Cerebellar nuclear complex (tissue), 1 donor: ENCODE measurements at places on chromosomes 1 and 21.

DNA sequence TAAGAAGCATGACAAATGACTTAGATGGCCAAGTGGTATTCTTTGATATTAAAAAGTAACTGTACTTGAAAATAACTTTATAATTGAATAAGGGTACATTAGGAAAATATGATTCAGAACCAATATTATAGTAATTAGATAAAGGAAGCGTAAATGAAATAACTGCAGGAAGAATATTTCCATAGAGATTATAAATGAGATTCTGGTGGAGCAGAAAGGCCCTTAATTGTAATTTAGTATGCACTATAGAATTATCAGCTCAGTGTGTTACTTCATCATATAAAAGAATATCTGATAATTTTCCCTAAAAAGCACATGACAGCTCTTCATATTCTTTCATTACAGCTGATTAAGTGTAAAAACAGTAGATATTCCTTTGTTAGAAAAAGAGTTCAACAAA lies 171.7 kb downstream of the PIGK start:
- no peak for DNase-seq

GRCh38 chr1:7116001-7116400 lies 330.7 kb downstream of the CAMTA1 start:
- no peak for DNase-seq

- no peak for DNase-seq
These were observed 39.7 kb upstream of the TMEM125 start for GRCh38 chr1:43229826-43230780.

- no peak for DNase-seq
These were observed 123.0 kb upstream of the TMPRSS2 start for GRCh38 chr21:41630917-41631316.

- no peak for DNase-seq
These were observed 14.0 kb upstream of the ZNF697 start for GRCh38 chr1:119662034-119662437.

DNA sequence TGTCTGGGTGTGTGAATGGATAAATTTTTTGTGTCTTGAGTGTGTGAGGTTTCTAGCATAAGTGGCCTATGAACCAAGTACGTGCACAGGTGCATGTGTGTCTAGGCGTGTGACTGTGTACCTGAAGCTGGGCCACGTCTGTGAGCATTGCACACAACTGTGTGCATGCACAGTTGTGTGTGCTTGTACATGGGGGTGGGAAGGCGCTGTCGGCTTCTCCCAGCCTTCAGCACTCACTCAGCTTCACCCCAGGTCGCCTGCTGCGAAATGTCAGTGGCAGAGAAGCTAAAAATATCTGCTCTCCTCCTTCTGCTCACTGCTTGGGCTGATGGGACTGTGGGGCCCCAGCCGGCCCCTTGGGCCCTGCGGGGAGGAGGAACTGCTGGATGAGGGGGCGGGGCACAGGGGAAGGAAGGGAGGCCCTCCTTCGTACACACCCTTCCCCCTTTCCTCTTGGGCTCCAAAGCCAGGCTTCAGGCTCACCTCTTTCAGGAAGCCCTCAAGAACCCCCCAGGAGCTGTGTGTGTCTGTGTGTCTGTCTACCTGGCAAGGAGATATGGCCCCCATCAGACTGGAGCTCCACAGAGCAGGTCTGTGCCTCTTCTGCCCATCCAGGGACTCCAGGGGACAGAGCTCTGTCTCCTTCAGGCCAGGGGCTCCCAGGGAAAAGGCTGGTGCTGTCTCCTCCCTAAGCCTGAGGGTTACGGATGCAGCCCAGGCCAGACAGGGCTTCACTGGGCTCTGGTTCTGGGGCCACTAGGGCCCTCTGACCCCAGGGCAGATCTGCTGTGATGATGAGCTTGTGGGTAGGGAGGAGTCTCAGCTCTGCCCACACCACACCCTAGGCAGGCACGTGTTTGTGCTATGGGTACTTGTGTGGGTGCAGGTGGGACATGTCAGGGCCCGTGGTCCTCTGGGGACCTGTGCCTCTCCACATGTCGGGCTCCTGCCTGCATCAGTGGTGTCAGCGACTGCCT lies 35.6 kb upstream of the WASF2 start:
- no peak for DNase-seq

GRCh38 chr1:54124472-54124871 lies 28.3 kb downstream of the CDCP2 start:
- DNase-seq: no peak

DNA sequence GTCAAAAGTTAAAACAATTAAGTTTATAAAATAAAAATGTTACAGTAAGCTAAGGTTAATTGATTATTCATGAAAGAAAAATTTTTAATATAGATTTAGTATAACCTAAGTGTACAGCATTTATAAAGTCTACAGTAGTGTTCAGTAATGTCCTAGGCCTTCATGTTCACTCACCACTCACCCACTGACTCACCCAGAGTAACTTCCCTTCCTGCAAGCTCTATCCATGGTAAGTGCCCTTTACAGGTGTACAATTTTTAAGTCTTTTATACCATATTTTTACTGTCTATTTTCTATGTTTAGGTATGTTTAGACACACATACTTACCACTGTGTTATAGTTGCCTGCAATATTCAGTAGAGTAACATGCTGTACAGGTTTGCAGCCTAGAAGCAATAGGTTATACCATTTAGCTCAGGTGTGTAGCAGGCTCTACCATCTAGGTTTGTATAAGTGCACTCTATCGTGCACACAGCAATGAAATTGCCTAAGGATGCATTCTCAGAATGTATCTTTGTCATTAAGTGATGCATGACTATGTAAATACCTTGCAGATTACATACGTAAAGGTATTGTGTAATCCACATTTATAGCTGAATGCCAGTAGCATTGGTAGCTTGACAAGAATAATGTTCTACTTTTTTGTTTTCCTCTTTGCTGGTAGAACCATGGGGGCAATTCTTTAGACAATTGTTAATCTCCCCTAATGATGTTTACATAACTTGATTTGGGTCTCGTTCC lies 35.7 kb upstream of the GPR88 start:
- DNase-seq: no peak

- DNase-seq: peak; percentile 12
These were observed at the start of gene TRABD2B for GRCh38 chr1:47997289-47998200. TRABD2B (minus strand) TSS chr1:47997385.

- no peak for DNase-seq
These were observed 351.6 kb upstream of the PLXNA2 start for GRCh38 chr1:208595745-208596144.

DNA sequence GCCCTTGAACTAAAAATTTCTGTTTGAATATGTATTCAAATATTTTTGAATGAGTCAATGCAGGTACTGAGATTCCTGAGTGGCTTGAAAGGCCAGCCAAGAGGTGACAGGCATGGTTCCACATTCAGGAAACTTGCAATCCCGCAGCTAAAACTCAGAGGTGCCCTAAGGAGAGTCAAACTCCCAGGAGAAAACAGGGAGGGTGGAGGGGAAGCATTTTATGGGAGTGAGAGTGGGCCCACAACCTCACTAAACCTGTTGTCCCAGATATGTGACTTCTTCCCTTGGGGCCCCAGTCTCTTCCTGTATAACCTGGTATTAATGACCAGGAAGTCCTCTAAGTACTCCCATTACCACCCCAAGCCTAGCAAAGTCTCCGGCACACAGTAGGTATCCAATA lies 189.6 kb downstream of the PLPP3 start:
- DNase-seq: no peak

DNA sequence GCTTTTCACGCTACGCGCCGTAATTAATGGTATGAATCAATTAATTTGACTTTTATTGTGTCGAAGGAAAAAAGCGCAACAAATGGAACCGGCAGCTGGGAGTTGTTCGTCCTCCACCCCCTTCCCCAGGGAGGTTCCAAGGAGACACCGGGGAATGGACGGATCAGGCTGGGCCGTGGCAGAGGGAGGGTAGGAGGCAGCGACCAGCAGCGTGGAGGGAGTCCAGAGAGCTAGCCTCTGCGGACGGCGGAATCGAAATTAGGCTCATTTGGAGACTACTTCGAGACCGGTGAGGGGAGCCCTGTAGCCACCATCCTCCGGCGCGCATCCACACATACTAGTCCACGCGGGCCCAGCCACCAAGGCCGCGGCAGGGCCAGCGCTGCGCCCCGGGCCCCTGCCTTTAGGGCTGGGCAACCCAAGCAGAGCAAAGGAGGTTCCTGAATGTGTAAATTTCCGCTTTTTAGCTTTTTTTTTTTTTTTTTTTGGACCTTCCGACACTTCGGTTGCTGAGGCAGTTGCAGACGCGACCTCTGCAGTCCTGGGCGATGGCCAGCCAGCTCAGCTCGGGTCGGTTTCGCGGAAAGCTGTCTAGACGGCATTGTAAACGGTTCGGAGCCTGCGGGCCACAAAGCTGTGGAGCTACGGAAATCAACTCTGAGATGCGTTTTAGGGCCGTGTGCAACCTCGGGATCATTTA lies 2.2 kb upstream of the FOXD3 start:
- DNase-seq: no peak

DNA sequence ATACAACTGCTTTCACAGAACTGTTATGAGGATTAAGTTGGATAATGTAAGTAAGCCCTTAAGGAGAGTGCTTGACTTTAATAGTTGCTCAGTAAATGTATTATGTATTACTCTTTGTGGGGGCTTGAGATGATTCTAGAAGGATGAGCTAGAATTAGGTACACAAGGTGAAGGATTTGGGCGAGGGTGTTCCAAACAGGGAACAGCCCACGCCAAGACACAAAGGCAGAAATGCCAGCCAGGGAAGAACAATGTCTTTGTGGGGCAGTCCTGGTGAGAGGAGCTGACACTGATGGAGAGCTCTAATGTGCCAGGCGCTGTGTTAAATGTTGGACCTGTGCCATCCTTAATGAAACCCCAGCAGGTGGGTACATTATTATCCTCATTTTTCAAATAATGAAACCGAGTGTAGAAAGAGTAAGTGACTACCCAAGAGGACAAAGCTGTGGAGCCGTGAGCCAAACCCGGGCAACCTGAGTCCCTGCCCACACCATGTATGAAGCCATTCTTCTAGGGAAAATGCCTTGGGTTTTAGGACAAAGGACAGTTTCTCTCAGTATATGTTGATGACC lies 362.4 kb downstream of the HHAT start:
- DNase-seq: no peak

GRCh38 chr1:166953491-166953890 lies 21.8 kb downstream of the ILDR2 start:
- no peak for DNase-seq

- DNase-seq: no peak
These were observed 16.3 kb downstream of the CRB1 start for GRCh38 chr1:197284325-197284724.

DNA sequence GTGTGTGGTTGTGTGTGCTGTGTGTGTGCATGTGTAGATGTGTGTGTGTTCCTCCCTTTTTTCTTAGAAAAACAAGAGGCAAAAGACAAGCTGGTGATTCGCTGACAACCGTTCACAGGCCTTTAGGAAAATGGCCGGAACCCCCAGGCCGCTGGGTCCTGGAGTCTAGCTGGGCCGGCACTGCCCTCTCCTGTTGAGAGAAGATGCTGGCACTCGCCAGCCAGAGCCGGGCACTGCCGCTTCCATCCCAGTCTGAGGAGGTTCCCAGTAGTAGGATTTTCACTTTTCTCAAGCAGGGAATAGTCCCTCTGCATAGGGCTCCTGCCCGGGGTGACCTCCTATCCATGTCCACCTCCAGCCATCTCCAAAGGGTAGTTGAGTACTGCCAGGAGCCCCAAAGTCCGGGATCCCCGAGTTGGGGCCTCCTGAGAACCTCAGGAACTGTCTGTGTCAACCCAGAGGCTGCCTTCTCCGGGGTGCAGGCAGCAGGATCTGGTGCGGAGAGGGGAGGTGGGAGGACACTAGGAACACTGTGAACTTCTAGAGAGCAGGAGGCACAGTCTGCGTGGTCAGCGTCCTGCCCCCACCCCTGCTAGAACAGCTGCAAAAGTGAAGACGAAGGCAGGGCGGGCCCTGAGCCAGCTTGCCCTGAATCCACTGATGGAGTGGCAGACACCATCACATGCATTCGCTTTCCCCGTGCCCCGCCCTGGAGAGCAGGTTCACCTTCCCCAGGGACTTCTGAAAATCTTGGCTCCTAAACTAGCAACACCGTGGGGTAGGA lies 44.1 kb upstream of the ARHGEF16 start:
- DNase-seq: no peak

DNA sequence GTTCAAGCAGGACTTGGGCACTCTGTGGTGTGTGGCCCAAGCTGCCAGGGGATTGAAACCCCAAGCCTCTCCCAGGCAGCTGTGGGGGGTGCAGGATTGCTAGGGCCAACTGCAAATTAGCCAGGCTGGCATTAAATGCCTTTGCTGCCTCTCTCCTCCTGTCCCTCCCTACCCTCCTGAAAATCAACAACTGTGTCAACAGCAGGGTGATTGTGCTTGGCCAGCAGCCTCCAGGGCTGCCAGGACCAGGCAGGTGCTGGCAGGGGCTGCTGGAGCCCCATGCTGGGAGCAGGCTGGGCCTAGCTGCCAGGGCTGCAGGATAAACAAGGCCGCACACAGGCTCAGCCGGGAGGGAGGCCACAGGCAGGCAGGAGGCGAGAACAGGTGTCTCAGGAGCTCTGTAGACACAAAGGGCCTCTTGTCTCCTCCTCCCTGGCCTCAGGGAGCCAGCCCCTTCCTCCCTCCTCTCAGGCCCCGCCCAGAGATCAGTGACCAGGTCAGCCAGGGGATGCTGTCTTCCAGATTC lies 11.4 kb downstream of the SOX13 start:
- DNase-seq: peak; percentile 93

- no peak for DNase-seq
These were observed 89.9 kb upstream of the SLC2A1 start for GRCh38 chr1:43048601-43049011.

DNA sequence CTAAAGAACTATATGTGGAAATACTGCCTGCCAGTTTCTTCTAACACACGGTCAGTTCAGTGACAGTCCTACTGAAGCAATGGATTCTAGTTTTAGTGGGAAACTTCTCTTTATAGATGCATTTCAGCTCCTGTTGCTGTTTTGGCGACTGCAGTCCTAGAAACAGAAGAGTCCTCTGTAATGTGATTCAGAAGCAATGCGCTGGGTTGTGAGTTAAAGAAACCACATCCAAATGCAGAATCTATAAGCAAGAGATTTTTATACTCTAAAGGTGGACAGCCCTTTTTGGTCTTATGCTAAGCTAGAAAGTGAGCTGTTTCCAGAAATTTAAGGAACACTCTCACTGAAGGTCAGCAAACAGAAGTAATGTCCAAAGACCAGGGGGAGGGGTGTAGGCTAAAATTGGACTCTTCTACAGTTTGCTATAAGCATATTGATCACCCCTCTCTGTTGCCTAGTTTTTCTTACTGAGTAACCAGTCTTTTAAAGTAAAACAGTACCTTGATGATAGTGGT lies 30.8 kb downstream of the DUSP10 start:
- DNase-seq: no peak

DNA sequence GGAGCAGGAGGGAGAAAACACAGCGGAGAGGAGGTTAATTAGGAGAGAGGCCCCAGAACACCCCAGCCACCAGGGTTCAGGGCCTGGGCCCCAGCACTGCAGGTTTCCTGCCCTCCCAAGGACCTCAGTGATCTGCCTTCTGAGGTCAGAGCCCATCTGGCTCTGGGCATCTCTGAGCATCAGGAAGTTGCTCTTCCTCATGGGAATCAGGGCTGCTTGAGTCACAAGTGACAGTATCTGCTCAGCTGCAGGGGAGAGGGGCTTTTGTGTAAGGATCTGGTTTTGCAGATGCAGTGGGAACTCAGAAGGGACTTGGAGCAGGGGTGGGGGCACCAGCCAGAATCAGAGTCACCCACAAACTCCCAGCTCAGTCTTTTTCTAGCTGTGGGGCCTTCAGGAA lies 472.1 kb downstream of the PTPRU start:
- no peak for DNase-seq

GRCh38 chr1:61322769-61323168 lies 240.4 kb downstream of the NFIA start:
- DNase-seq: no peak

- no peak for DNase-seq
These were observed 34.7 kb downstream of the S100A10 start for GRCh38 chr1:151958959-151959358.
